NCI-H510A (cell line): ENCODE measurements at places on chromosomes 2 and 18.

DNA sequence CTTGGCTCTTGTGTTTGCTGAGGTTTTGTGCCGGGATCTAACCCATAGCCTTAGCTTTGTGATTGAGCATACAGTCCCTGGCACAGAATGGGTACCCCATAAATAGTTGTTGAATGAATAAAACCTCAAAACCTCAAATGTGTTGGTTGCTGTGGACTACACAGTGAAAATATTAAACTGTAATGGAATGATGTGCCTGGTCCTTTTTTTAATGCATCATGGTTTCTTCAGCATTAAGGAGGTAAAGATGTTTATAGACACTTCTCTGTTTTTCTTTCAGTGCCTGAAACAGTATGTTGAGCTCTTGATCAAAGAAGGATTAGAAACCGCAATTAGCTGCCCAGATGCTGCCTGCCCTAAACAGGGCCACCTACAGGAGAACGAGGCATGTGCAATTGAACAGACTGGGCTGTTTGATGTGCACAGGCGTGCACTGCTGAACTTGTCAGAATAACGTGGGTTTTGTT, 97.0 kb downstream of the RNF144A start:
- DNase-seq, result no peak

DNA sequence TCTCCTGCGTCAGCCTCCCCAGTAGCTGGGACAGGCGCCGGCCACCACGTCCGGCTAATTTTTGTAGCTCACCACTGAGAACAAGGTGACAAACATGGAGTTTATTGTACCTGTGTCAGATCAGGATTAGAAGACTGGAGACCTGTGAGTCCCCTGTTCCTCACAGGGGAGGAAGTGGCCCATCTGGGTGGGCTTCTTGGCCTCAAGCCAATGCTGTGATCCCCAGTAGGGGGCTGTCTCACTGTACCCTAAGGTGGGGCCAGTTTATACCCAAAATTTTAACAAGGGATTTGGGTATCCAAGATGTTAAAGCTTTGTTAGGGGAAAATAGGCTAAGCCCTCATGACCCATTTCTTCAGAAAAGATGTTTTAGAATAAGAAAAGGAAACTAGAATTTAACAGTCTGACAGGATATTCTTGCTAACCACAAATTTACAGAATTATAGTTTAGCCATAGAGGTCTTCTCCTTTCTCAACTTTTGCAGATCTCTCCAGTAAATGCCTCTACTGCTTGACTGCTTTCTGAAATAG, 16.3 kb downstream of the PCBP1 start:
- no peak for DNase-seq

- DNase-seq, result no peak
These were observed 679 bp upstream of the WDR75 start for GRCh38 chr2:189440644-189440946.

GRCh38 chr18:78765637-78766281, 213.9 kb upstream of the SALL3 start:
- DNase-seq, result no peak

GRCh38 chr18:59387687-59388565, 28.9 kb upstream of the LMAN1 start:
- DNase-seq, result peak; percentile 51

GRCh38 chr2:45067859-45068570, 58.8 kb upstream of the SIX2 start:
- no peak for DNase-seq

- no peak for DNase-seq
These were observed 78.0 kb upstream of the WIPF1 start for GRCh38 chr2:174675615-174676014.

DNA sequence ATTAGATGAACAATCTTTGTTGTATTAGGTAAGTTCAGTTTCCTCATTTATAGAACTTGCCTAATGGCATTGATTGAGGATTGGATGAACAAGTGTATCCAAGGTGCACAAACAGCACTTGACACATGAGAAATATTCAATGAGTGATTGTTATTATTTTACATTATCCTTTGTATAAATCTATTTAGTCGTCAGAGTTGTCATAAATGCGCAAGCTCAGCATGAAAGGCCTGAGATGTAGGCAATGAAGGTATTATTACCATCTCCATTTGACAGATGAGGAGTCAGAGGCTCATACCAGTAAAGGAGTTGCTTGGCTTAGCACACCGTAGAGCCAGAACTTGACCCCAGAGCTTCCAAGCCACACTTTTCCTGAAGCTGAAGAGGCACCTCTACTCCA, 291.4 kb downstream of the C1D start:
- DNase-seq, result no peak

- no peak for DNase-seq
These were observed 159.9 kb downstream of the CTIF start for GRCh38 chr18:48698707-48699106.

DNA sequence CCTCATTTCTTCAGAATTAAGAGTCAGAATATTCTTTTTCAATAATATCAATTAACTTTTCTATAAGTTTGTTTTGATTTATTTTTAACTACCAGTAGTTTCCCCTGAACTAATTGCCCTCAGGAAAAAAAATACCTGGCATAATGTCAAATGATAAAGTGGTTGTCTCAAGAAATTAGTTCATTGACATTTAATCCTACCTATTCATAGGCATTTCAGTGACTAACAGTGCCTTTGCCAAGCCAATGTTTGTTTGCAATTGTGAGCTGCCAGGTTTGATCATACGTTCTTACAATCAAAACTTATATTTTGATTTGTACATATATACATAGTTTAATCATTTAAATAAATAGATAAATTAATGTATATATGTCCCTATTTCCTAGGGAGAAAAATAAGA, 267.3 kb upstream of the MC4R start:
- no peak for DNase-seq

- no peak for DNase-seq
These were observed 2.3 kb downstream of the MYO1B start for GRCh38 chr2:191247381-191248057.

DNA sequence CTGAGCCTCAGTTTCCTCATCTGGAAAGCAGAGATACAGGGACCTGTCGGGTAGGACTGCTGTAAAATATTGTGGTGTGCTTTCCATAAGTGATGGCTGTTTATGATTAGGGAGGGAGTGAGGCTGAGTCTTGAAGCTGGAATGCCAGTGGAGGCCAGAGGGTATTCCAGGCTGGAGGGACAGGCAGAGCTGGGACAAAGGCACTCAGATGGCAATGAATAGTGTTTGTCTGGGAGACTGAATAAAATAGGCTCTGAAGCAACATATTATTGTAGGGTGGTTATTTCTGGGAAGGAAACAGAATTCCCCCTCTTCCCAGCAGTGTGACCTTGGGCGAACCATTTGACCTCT, 120.7 kb downstream of the INHBB start:
- DNase-seq, result no peak

- no peak for DNase-seq
These were observed 78.9 kb downstream of the SKA1 start for GRCh38 chr18:50453732-50454131.

DNA sequence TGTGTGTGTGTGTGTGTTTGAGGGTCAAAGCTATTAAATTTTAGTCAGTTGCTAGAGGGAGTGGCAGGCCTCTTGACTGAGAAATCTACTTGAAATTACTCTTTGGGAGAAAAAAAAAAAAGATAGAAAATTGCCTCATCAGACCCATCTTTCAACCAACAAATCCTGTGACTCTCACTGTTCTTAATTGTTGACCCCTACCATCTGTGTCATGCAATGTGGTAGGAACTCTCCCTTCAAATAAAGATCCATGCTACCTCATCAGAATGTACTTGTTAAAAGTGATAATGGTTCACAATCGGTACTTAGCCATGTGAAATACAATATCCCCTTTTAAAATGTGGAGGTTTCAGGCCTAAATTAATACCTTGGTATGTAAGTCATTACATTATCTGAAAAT, 670.8 kb upstream of the FANCL start:
- DNase-seq, result no peak

DNA sequence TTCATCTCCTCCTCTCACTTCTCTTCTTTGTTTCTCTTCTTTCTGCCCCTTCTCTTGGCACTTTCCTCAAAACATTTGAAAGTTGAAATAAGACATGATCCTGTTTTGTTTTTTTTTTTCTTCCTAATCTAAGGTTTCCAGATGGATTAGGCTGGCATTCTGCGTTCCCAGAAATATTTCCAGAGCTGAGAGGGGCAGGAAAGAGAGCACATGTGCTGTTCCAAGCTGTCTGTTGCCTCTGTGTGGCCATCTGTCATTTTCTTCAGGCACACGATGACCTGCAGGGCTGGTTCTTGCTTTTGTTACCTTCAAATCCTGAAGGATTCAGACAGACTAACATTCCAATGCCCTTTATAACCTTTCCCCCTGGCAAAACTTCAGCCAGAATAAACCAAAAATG, 142.9 kb downstream of the RNF144A start:
- no peak for DNase-seq

DNA sequence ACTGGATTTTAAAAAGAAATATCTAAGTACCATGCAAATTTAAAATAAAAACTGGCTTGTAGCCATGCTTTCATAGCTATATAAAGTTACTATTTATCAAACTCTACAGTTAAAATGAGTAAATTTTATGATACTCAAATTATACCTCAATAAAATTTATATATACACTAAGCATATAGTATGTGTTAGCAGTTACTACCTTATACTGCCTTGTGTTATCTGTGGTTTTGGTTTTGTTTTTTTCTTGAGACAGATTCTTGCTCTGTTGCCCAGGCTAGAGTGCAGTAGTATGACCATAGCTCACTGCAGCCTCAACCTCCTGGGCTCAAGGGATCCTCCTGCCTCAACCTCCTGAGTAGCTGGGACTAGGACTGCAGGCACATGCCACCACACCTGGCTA, 342.1 kb downstream of the KIAA1328 start:
- DNase-seq, result no peak
